H54 (cell line): ENCODE measurements at places on chromosomes 7 and 10.

DNA sequence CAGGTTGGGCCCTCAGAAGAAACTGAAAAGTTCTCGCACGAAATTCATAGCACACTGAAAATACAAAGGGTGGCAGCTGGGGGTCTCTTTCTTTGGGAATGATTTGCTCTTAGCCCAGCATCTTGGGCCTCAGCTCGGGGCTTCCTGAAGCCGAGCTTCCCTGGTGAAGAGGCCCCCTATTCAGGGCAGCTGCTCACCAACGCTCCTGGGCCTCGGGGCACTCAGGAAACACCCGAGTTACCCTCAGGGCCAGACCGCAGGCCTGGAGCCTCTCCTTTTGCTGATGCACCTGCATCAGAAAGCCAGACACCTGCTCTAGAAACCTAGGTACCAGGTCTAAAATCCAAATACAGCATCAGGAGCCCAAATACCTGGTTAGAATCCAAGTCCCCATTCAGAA is 85.5 kb downstream of the PTPRE start:
- no peak for DNase-seq

- DNase-seq: no peak
These were observed 132.9 kb downstream of the BICC1 start for GRCh38 chr10:58645416-58646146.

GRCh38 chr7:98352621-98353020 is 48.3 kb downstream of the BAIAP2L1 start:
- DNase-seq: no peak

DNA sequence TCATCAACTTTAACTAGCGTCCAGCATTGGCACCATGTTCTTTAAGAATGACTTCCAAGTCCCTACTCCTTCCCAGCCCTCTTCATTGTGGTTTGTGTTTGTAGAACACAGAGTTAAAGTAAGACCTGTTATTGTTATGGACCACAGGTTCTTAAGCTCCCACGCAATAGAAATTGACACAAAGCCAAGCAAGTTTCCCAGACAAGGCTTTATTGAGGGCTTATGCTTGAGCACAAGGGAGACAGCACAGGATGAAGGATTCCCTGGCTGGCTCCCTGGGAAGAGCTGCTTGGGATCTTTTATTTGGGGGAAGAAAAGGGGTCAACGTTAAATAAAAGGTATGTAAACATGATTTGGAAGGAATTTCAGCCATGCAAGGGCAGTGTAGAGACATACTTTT is 44.3 kb upstream of the PRKCQ start:
- no peak for DNase-seq

GRCh38 chr7:101718363-101719122 is 89.4 kb upstream of the MYL10 start:
- no peak for DNase-seq

DNA sequence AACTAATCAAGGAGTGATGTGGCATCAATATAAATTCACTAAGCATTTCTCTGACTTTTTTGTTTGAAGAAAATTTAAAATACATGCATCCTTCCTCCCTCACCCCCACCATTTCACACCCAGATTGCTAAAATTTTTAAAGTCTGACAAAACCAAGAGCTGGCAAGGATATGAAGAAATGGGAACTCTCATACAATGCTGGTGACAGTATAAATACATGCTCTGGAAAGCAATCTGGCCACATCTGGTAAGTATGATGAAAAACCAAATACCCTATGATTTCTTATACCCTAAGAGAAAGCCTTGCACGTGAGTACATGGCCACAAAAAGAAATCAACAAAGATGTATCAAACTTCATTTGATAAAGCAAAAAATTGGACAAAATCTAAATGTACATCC is 31.2 kb downstream of the P4HA1 start:
- no peak for DNase-seq

- no peak for DNase-seq
These were observed 120.1 kb downstream of the WDFY4 start for GRCh38 chr10:48804740-48805182.

DNA sequence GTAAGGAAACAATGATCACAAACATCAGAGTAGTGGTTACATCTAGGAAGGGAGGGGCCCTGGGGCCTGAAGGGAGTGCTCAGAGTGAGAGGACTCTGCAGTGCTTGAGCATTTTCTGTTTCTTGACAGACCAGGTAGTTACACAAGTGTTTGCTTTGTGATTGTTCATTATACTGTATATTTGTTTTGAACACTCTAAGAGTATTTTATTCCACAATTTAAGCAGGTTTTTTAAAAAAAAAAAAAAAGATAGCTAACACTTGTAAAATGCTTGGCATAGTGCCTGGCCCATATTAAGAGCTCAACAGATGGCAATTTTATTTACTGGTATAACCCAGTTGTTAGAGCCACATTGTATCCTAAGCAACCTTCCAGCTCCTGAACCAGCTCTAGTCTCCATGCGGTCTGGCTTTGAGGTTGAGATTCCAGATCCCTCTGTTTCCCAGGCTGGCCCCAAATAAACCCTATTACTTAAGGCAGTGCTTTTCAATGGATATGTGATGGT is 20.1 kb upstream of the ATXN7L1 start:
- no peak for DNase-seq

- DNase-seq: no peak
These were observed 31.3 kb downstream of the KIN start for GRCh38 chr10:7756360-7756992.

DNA sequence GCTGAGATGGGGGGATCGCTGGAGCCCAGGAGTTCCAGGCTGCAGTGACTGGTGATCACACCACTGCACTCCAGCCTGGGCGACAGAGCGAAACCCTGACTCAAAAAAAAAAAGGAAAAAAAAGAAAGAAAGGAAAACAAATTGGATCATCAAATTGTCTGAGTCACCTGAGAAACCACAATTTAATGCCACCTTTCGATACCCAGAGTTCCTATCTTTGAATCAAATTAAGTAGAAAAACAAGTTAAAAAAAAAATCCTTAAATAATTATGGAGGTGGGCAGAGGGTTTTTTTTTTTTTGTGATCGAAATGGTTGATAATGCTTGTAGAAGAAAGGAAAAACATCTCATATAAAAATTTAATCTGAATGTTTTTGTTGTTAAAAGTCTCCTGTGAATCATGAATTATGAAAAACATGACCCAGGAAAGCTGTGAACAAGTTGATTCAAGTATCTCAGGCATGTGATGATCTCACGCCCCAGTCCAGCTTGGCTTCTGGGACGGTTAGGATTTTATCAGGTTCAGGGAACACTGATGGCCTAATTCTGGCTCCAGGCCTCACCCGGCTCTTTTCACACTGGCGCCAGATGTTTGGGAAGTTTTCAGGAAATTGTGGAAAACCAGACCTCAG is 25.3 kb upstream of the CUX1 start:
- peak; percentile 63 for DNase-seq

DNA sequence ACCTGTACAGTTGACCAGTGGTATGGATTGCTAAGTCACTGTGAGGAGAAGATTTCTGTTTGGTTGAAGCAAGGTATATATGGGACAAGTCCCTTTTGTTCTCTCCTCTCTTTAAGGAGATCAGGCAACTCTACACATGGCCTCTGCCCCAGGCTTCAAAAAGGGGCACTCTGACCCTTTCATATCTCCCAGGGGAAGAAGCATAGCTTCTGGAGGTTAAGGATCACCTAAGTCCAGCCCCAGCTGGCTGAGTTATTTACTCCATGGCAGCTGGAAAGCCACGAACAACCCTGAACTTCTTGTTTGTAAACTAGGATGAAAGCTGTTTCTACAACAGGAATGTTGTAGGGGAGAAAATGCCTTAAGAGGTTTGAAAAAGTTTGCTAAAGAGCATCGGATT is 129.2 kb upstream of the FEZF1 start:
- DNase-seq: no peak

DNA sequence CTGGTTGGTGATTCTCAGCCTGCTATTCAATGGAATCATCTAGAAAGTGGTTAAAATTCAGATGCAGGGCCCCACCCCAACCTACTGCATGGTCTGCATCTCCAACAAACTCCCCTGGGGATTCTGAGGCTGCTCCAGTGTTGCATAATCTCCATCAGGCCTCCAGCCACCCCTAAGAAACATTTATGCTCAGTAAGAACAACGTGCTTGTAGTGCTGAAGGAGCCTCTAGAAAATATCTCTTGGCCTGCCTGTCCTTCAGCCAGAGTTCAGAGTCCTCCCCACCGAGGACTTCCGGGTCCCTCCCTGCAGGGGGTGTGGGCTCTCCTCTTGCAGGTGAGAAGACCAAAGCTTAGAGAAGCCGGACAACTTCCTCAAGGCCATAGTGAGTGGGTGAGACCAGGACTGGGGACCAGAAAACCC is 159.8 kb downstream of the SH3PXD2A start:
- no peak for DNase-seq

DNA sequence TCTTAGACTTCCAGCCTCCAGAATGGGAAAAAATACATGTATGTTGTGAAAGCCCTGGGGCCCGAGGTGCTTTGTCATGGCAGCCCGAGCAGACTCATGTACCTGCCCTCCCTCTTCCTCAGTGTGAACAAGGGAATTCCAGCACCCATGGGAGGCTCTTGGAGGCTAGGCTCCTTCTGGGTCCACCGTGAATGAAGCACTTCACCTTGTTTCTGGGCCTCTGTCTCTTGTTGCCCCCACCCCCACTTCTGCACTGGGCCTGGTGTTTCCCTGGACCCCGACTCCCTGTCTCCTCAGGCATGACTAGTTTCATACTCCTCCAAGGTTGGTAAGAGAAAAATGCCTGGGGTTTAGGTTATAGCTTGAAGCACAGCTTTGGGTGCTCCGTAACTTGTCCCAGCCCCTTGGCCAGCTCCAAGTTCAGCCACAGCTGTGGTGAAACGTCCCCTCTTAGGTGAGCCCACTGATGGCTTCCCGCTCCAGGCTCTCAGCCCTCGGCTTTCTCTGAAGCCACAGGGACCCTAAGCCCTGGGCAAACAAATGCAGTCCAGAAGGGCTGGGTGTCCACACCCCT is 30.2 kb upstream of the ARHGAP22 start:
- no peak for DNase-seq

- no peak for DNase-seq
These were observed 11.5 kb upstream of the OGA start for GRCh38 chr10:101829561-101830315.

GRCh38 chr10:89622151-89622550 is 22.9 kb downstream of the PANK1 start:
- DNase-seq: no peak

GRCh38 chr10:78451592-78451991 is 417.9 kb downstream of the RPS24 start:
- no peak for DNase-seq

- no peak for DNase-seq
These were observed 74.1 kb downstream of the GNAI1 start for GRCh38 chr7:80208700-80209099.

DNA sequence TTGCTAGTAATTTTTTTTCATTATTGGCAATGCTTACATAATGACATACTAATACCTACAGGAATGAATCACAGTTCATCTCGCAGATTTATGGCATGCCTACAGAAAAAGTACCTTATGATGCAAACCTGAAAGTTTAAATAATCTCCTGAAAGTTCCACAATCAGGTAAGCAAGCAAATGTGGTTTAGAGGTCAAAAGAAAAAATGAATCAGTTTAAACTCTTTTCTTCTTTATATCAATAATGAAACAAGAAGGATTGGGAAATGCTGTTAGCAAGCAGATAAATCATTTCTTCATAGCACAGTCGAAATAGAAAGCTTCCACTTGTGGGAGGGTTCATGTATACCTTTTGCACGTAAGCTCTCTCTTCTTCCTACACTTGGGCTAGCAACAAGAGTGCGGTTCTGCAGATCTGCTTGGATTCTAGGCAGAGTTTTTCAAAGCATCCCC is 53.7 kb upstream of the MTPN start:
- no peak for DNase-seq

GRCh38 chr10:43407148-43407575 is 1.8 kb downstream of the HNRNPF start:
- DNase-seq: no peak

GRCh38 chr10:11602358-11602757 is 9.1 kb downstream of the USP6NL start:
- no peak for DNase-seq

DNA sequence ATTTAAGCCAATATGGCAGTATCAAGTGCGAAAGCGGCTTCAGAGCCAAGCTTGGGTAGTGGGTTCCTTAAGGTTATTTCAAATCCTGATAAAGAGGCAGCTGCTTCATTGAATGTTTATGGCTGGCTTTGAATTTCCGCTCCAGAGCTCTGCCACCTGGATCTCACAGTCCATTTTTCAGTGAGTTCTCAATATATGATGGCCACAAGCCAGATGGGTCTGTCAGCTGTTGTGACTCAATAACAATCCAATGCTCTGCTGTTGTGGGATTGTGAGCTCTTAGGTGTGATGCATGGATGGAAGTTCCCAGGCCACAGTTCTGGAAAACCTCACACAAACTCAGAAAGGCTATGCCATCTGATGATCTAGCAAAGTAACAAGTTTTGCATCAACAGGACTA is 743.8 kb upstream of the LRRN3 start:
- DNase-seq: no peak

GRCh38 chr7:76424413-76425111 is at the start of gene ZP3:
Gene ZP3 (plus strand): TSS chr7:76424950. CDS start chr7:76424965, 15 bp downstream.
- no peak for DNase-seq

DNA sequence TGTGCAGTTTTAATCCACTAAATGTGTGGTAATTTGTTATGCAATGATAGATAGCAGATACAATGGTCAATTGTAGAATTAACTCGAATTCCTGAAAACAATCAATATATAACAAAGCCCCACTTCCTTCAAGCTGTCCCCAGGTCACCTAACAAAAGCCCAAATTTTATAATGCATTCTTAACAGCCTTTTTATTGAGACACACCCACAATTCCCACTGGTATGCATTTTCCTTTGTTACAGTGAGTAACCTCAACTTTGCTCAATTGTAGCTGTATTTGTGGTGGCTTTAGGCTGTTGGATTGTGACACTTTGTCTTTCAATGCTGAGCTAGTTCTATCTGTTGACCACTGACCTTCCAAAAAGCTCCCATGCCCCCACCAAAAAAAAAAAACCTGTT is 279.8 kb upstream of the CACNA2D1 start:
- DNase-seq: no peak

DNA sequence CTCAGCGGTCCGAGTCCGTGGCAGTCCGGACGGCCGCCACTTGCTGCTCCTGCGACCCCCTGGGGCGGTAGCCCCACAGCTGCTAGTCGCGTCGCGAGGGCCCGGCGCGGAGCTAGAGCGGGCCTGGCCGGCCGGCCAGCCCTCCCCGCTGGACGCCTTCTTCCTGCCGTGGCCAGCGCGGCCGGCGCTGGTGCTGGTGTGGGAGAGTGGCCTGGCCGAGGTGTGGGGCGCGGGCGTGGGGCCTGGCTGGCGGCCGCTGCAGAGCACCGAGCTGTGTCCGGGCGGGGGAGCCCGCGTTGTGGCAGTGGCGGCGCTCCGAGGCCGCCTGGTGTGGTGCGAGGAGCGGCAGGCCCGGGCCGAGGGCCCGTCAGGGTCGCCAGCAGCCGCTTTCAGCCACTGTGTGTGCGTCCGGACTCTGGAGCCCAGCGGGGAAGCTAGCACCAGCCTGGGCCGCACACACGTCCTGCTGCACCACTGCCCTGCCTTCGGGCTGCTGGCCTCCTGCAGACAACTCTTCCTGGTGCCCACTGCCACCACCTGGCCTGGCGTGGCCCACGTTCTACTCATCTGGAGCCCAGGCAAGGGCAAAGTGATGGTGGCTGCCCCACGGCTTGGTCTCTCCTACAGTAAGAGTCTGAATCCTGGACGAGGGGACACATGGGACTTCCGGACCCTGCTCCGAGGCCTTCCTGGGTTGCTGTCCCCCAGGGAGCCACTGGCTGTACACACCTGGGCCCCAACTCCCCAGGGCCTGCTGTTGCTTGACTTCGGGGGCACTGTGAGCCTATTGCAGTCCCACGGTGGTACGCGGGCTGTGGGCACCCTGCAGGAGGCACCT is 631 bp downstream of the HPS6 start:
- peak; percentile 26 for DNase-seq

GRCh38 chr7:129728875-129729467 is 117.5 kb downstream of the NRF1 start:
- no peak for DNase-seq

GRCh38 chr10:121830101-121830500 is 97.7 kb downstream of the ATE1 start:
- DNase-seq: no peak
